ENCODE measurements at places on chromosomes 11 and 22. TPM values are rescaled to one million over a fixed set of nuclear protein-coding genes. Genes with fewer than 3 reads are reported as not detected.
A peak's percentile ranks its signal among the peaks of the same experiment; 100 is the strongest.

DNA sequence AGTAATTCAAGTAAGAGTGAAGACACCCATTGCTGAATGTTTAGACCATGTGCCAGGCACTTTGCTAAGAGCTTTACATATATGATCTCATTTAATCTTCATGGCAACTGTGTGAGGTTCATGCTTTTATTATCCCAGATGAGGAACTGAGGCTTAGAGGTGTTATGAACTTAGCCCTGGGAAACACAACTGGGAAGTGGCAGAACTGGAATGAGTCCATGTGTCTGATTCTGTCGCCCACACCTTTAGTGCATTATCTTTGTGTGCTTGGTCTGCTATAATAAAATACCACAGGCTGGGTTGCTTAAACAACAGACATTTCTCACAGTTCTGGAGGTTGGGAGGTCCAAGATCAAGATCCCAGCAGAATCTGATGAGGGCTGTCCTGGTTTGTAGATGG lies 108.7 kb upstream of the PLET1 start:
- no peak overlapping the region for H3K27ac ChIP-seq
- no peak overlapping the region for H3K4me3 ChIP-seq
- H3K27me3 ChIP-seq = no peaks in the 10 kb centered on the region
- no peak for DNase-seq

Gene DSCAML1
- 0.07 TPM for total RNA-seq

GRCh38 chr11:111112614-111113013 lies 132.9 kb upstream of the POU2AF2 start:
- DNase-seq = no peak
- peaks cover 13% of the 10 kb centered on the region for H3K27me3 ChIP-seq
- no peaks in the 10 kb centered on the region for H3K4me1 ChIP-seq
- no peak overlapping the region for H3K27ac ChIP-seq
- H3K4me3 ChIP-seq = no peak overlapping the region

Gene SLC6A5
- not detected for total RNA-seq

GRCh38 chr11:64340671-64341335 lies 799 bp downstream of the CCDC88B start:
- H3K4me1 ChIP-seq = peaks cover under 1% of the 10 kb centered on the region
- no peaks in the 10 kb centered on the region for H3K27me3 ChIP-seq
- H3K4me3 ChIP-seq = peak overlapping the region; percentile 14
- no peak for DNase-seq

DNA sequence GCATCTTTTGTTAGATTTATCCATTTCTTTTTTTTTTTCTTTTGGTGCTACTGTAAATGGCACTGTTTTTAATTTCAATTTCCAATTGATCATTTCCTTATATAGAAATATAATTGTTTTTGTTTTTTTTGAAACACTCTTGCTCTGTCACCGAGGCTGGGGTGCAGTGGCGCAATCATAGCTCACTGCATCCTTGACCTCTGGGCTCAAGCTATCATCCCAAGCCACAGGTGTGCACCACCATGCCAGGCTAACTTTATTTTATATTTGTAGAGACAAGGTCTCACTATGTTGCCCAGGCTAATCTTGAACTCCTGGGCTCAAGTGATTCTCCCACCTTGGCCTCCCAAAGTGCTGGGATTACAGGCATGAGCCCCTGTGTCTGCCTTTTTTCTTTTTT lies 16.4 kb downstream of the FRMD8 start:
- H3K4me1 ChIP-seq = no peaks in the 10 kb centered on the region
- H3K27me3 ChIP-seq = no peaks in the 10 kb centered on the region
- no peak overlapping the region for H3K4me3 ChIP-seq
- peaks cover 64% of the 10 kb centered on the region for H3K36me3 ChIP-seq
- no peak overlapping the region for H3K27ac ChIP-seq

DNA sequence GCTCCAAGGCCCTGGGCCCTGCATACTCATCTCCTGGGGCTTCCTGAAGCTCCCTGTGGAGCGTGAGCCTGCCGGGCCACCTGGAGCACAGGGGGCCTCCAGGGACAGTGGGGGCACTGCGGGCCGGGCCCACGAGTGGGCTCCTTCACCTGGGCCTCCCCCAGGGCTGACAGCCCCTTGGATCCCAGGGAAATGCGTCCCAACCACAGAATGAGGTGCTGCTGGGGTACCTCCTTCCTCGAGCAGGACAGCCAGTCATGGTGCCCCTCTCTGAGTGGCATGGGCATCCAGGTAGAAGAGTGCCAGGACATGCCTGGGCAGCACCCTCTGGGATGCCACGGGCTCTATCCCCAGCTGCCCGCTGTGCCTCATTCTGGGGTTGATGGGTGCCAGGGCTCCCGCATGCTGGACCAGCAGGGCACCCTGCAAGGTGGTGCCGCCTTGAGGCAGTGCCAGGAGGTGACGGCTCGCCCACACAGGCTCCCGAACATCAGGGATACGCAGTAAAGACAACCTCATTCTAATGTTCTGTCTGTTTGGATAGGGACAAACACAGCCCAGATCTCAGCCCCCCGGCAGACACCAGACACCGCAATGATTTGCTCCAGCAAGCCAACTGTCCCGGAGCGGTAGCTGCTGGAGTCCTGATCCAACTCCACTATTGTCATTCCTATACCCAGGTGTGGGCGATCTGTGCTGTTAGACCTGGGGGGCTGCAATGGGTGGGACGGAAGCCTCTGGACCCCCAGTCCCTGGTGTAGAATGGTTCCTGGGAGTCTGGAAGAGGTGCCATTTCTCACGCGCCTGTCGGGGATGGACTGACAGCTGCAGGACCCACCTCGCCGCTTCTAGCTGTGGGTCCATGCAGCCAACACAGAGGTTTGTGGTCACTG lies 25.8 kb downstream of the KRTAP5-5 start:
- H3K27ac ChIP-seq = no peak overlapping the region
- H3K27me3 ChIP-seq = peaks cover 90% of the 10 kb centered on the region
- DNase-seq = no peak
- no peak overlapping the region for H3K4me3 ChIP-seq
- H3K4me1 ChIP-seq = no peaks in the 10 kb centered on the region
- no peaks in the 10 kb centered on the region for H3K36me3 ChIP-seq

Gene TTLL1
- 2.6 TPM for total RNA-seq

GRCh38 chr11:85759915-85760314 lies 51.0 kb downstream of the SYTL2 start:
- H3K27ac ChIP-seq = peak overlapping the region; percentile 27
- no peaks in the 10 kb centered on the region for H3K36me3 ChIP-seq
- H3K27me3 ChIP-seq = no peaks in the 10 kb centered on the region
- peaks cover 20% of the 10 kb centered on the region for H3K4me1 ChIP-seq
- no peak for DNase-seq

GRCh38 chr22:32722441-32722840 lies 79.1 kb upstream of the TIMP3 start:
- no peak overlapping the region for H3K27ac ChIP-seq
- no peaks in the 10 kb centered on the region for H3K36me3 ChIP-seq
- H3K4me3 ChIP-seq = no peak overlapping the region
- H3K4me1 ChIP-seq = peaks cover 13% of the 10 kb centered on the region
- no peaks in the 10 kb centered on the region for H3K27me3 ChIP-seq
- no peak for DNase-seq

Gene KCNJ11
- total RNA-seq = 2.9 TPM

Measured in Calu3 (cell line).